Brain pericyte (primary cell): ENCODE measurements at places on chromosomes 3 and 15.
A peak's percentile ranks its signal among the peaks of the same experiment; 100 is the strongest.

DNA sequence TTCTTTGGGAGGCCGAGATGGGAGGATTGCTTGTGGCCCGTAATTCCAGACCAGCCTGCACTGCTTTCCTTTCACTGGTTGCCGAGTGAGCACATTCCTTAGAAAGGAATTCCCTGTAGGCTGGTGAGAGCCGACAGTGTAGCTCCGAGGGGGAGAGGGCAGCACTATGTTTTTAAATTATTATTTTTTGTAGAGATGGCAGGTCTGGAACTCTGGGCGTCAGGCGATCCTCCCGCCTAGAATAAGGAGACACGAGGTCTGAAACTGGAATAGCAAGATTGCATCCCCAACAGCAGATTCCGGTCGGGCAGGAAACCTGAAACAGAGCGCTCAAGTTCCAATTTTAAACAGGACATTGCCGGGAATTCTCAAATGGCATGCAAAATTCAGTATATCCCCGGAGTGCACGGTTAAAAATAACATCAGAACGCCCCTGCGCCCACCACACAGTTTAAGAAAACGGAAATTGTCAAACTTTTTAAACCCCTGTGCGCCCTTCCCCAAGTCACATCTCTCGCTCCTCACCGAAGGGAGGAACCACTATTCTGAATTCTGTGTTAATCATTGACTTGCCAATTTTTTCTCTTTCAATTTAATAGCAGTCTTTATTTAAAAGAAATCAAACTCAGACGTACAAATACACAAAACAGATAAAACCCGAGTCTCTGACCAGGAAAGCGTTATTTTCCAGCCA lies 643 bp upstream of the RNU5B-1 start:
- no peak for DNase-seq

DNA sequence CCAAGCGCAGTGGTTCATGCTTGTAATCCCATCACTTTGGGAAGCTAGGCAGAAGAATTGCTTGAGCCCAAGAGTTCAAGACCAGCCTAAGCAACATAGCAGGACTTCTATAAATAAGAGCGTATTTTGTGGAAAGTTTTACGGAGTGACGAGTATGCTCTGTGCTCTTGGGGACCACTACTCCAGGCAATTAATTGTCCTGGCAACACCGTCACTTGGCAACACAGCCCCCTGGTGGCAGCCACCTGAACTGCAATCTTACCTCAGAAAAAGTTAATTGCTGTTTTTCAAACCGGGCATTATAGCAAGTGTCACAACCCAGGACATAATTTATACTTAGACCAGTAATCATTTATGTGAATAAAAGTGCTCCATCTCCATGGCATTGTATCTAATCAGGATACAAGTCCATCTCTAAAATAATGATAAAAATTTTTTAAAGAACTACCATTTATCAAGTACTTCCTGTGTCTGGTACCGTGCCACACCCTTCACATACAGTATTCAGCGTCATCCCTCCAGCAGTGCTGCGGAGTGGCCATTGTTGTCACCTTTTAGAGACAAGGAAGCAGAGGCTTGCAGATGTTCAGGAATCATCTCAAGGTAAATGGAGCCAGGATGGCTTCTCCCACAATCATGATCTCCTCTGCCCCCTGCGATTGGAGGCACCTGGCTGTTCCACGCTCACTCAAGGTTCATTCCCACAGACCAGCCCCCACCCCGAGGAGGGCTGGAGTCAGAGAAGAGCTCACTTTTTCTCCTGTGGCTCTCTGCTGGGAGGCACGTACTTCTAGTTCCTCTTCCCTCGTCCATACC lies 34.5 kb downstream of the PLA2G4D start:
- no peak for DNase-seq

DNA sequence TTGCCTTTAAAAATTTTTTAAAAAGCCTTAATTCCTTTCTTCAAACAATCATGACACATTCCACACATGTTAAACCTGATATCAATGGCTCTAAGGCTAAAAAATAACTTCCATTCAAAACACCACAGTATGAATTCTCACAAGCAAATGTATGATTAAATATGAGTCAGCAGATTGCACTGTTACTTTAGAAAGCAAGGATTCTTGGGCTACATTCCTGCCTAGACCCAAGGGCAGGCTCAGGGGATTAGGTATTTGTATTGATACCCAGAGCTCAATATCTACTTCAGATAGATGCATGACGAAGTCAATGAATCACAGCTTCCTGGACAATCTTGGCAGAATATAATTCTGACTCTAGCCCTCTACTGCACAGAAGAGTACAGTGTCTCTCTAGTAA lies 65.7 kb downstream of the RARB start:
- DNase-seq = peak; percentile 18

- DNase-seq = no peak
These were observed 303.9 kb downstream of the GAP43 start for GRCh38 chr3:115927197-115927596.

DNA sequence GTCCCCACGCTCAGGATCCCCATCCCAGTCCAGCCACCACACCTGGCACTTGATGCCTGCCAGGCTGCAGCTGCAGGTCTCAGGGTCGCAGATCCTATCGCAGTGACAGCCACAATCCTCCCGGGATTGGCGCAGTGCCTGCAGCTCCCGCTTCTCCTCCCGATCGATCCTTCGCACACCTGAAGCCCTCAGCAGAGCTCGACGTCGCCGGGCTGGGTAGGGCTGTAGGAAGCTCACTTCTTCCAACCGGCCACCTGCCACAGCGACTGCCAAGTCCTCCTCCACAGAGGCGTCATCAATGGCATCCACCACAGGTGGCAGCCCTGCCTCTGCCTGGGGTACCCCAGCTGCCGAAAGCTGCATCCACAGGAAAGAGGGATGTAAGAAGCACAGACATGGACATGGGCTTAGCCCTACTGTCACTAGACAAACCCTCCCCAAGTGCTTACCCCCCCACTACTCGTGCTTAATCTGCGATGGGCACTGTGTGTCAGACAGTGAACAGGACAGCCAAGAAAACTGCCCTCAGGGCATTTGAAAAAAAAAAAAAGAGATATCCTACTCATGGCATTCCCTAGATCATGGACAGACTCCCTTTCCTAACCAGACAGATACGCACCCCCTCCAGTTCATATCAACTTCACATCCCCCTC lies 9.2 kb downstream of the CSRNP1 start:
- no peak for DNase-seq

DNA sequence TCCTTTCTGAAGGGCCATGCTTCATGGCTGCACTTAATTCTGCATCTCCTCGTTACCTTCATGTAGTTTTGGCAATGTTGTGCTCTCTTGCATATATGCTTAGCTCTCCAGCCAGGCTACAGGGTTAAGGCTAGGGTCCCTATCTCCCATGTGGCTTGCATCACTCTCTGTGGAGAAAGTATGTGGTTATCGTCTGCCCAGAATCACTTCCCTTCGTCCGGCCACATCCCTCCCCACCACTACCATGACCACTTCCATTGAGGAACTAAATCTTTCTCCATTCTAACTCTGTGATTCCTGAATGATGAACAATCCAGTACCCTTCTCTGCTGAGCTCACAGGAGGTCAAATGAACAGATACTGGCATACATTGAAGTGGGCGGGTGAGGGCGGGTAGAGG lies 34.0 kb downstream of the WWTR1 start:
- no peak for DNase-seq

GRCh38 chr3:100879195-100879810 lies 113.9 kb downstream of the ABI3BP start:
- no peak for DNase-seq

- no peak for DNase-seq
These were observed 139.6 kb upstream of the SGO1 start for GRCh38 chr3:20325563-20325962.

DNA sequence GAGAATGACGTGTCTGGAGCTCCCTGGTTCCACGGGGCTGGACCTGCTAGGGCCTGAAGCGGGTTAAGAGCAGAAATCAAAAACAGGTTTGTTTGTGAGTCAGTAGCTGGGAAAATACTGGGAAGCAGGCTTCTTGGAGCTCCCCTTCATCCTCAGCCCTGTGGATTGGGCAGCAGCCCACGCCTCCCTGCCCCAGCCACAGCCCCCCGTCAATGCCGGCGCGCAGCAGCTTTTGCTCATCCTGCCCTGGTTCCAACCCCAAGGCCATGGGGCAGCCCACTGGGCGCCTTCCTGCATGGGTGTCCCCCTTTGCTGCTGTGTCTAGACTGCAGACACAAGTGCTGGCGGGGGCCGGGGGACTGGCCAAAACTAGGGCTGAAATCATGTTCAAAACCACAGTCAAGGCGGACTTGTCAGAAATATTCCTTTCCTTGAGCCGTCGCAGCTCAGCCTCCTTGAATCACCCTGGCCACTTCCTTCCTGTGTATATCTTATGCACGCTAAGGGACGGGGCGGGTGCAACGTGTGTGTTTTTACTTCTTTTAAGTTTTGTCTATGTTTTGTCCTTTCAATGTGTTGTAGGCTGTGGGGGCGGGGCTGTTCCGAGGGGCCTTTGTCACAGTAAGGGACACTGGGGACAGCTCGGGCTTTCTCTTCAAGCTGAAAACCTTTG lies 108.1 kb downstream of the KLF13 start:
- DNase-seq = no peak

GRCh38 chr3:168975576-168975975 lies 687.9 kb downstream of the MECOM start:
- no peak for DNase-seq

DNA sequence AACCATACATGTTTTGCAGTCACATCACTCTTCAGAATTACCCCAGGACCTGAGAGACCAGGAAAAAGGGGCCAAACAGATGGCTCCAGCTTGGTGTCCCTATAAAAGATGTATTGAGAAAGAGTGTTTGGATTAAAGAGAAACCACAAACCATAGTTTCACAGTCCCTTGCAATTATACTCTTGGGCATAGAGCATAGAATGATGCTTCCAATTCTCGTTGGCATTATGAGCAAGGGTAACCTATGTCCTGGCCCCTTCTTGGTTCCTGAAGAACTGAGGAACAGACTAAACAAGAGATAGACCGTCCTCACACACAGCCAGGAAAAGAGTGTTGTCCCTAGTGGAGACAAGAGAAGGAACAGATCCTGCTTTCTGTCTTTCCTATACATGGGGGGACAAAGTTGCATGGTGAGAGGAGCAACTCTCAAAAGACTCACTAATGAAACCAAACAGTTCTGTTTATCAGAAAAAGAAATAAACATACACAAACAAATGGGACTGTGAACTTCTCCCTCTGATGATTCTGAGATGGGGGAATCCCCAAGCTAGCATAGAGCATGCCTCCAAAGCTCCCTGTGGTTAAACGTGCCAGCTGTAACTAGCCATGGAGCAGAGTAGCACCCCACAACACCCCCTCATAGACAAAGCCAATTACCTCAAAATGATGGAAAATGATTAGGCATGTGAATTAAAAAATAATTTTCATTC lies 908.6 kb downstream of the NTRK3 start:
- no peak for DNase-seq

DNA sequence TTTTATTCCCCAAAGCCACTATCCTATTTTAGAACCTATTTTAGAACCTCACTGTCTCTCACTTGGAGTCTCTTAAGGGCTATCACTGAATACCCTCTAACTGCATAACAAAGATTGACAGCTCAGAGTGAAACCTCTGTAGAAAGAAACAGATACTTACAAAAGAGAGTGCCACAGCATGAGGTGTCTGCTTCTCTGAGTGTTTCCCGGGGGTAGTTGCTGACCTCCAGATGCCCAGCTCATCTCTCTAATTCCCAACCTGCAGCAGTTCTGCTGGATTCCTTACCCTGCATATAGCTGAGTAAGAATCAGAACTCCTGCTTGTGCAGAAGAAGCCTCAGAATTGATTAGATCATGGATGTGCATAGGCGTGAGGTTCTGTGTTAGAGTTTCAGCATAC lies 34.5 kb downstream of the P3H2 start:
- no peak for DNase-seq

DNA sequence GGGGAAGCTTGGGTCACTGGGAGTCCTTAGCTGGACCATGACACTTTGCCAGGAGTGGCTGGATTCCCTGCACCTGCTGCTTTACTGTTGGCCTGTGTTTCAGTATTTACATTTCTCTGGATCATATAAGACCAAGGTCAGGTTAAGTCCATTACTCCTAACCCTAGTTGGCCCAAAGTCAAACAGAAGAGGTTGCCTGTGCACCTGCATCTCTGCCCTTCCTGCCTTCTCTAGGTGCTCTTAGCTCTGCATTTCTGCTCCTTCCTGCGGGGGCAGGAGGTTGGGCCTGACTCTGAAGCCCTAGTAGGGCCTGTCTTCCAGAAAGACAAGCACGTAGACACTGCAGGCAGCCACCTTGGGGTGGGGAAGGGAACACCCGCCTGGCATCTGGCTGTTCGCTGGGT lies 124.3 kb downstream of the RPLP1 start:
- no peak for DNase-seq

GRCh38 chr3:105958237-105959000 lies 89.6 kb upstream of the CBLB start:
- DNase-seq = no peak

- peak; percentile 87 for DNase-seq
These were observed 52.1 kb downstream of the ITGB5 start for GRCh38 chr3:124834723-124835718.

DNA sequence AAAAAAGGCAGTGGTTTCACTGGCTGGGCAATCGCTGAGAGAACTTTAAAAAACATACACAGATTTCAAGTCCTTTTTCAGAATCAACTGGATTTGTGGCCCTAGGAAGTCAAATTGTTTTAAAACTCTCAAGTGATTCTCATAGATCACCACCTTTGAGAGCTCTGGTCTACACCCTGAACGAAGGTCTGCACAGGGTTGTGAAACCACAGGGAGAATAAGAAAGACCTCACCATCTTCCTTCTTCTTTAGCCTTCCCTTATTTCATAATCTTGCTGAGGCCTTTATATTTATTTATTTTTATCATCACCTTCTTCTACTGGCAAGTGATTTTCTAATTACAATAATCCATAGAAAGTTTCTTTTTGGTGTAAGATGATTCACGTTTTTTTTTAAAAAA lies 58.1 kb downstream of the FOXP1 start:
- no peak for DNase-seq

DNA sequence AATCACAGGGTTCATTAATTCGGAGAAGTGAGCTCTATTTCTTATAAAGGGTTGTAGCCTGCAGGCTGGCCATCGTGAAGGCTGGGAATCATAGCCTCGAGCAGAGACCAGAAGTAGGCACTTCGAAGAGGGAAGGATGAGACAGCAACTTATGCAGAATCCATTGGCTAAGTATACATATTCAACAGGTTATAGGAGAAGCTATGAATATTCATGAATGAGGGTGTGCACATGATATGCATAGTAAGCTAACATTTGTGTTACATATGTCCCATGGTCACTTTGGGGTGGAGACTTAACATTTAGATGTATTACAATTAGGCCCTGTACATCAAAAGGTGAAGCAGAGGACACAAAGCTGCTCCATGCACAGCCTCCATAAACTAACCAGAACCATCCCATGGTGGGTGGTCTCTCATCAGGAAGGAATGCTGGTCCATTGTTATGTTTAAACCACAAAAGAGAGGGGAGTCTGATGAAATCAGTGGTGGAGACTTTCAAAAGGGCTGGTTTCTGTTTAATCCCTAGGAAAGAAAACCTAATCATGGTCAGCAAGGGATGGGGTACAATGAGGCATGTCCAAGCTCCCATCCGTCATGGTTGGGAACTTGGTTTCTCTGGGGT lies 80.8 kb upstream of the FHIT start:
- no peak for DNase-seq

DNA sequence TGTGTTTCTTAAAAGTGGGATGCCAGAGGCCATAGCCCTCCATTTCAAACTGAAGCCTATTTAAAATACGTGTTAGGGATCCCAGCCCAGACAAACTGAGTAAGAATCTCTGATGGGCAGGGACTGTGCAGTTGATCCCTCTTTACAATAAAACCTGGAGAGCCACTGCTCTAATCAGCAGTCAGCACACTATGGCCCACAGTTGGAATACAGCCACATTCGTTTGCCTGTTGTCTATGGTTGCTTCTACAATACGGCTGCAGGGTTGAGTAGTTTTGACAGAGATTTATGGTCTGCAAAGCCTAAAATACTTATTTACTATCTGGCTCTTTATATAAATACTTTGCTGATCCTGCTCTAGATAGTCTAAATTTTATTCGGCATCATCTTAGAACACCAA lies 32.4 kb downstream of the TJP1 start:
- DNase-seq = no peak
